ENCODE measurements at places on chromosomes 1 and 21.
A peak's percentile ranks its signal among the peaks of the same experiment; 100 is the strongest.

GRCh38 chr1:10696977-10697376, 99.5 kb downstream of the CASZ1 start:
- peak; percentile 32 for DNase-seq

GRCh38 chr1:214002472-214002871, 14.7 kb downstream of the PROX1 start:
- no peak for DNase-seq

GRCh38 chr1:12384836-12385456, 155.1 kb downstream of the VPS13D start:
- DNase-seq = no peak

GRCh38 chr1:64220241-64220640, 16.8 kb downstream of the UBE2U start:
- no peak for DNase-seq

DNA sequence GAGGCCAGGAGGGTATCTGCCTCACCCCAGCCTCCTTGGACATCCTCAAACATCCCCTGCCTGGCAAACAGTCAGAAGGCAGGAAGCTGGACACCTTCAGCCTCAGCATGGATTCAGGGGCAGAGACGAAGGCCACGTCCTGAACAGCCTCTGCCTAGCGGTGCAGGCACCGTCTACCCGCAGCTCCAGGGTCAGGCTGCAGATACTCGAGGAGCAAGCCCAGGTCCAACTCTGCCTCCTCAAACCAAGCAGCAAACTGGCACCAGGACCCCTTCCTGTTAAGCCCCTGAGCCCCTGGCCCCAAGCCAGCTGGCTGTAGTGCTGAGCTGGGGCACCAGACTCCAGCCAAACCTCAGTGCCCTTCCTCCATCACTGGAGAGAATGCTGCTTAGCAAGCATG, 494.7 kb downstream of the NPHP4 start:
- no peak for DNase-seq

- no peak for DNase-seq
These were observed 9.2 kb downstream of the SFT2D2 start for GRCh38 chr1:168234846-168235547.

DNA sequence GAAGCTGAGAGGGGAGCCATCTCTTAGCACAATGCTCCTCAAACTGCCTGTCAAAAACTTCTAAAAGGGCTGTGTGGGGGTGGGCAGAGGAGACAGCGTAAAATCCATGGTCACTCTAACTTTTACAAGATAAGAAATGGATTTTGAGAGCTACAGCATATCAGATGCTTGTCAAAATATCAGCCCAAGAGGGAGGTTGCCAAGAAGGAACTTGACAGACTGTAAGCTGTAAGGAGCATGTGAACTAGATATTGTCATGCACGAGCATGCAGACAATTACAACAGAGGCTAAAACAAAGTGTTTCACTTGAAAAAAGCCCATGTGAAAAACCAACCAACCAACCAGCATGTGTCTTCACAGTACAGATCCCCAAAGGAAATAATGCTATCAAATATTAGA, 107.3 kb upstream of the B3GALT2 start:
- DNase-seq = no peak

DNA sequence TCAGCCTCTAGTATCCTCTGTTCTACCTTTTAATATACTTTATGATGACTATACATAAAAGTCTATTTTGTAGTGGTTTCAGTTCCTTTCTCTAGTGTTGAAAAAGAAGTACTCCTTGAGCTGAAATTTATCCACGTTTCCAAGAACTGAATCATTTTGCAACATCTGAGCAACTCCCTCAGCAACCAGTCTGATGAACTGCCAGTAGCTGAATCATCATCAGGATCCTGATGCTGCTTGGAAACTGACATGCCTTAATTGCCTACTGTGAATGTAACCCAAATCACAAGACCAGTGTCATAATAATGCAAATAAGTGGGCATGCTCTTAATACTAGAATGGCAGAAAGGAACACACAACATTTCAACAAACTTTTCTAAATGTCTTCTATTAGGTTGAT, 103.3 kb downstream of the CYYR1 start:
- no peak for DNase-seq

DNA sequence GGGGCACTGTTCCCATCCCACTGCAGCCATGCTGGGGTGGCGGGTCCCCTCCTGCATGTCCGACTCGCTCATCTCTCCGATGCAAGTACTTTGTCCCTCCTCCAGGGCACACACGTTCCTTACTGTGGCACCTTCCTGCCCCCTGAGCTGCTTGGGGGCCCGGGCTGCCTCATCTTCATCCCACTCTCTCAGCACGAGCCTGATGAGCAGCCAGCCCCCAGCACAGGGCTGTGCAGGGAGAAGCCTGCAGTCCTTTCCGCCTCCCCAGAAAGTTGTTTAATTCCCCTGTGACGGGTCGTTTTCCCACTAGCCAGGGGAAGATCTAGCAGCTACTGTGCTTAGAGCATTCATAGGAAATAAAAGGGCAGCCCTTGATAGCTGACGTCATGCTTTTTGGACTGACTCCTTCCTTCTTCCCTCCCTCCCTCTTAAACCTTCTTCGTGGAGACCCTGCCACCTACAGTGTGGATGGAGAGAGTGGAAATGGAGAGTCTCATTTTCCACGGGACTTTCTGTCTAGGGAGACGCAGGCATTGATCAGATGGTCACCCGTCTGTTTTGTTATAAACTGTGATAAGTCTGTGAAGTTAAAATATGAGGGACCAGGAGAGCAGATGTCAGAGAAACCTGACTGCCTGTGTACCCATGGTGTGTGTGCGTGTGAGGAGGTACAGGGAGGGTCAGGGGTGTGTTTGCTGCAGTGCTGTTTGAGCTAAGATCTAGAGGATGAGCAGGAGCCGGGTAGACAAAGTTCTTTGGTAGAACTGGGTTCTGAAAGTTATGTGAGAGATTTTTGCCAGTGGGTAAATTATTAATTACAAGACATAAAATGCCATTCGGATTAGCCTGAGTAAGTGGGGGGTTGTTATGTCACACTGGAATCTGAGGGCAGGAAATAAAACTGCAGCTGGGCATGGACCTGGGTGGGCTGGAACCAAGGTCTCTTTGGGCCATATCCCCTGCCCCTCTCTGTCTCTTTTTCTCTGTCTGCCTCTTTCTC, 34.3 kb downstream of the GPR137B start:
- no peak for DNase-seq

- DNase-seq = no peak
These were observed 392.8 kb upstream of the CAMK1G start for GRCh38 chr1:209190591-209191261.

DNA sequence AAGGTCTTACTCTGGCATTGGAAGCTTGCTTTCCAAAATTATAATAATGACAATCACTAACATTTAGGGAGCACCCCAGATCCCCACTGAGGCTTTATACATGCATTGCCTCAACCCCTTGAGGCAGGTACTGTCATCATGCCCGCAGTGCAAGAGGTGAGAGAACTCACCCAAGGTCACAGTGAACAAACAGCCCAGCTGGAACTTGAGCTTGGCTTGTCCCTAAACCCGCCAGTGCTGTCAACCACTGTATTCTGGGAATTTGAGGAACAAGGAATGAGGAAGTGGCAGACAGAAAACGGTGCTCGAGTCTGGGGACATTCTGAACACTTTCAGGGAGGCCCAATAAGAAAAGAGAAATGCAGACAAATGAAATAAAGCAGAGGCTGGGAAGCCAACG, 34.6 kb upstream of the TLR5 start:
- DNase-seq = no peak

- no peak for DNase-seq
These were observed 256.5 kb downstream of the PAPPA2 start for GRCh38 chr1:176719447-176719846.
